ENCODE measurements at places on chromosomes 2 and 18.

GRCh38 chr2:74149247-74149525 is 1.5 kb upstream of the BOLA3 start:
- no peak for DNase-seq

- DNase-seq: no peak
Observed at GRCh38 chr2:146734042-146734820, 1110.6 kb upstream of the ACVR2A start.

DNA sequence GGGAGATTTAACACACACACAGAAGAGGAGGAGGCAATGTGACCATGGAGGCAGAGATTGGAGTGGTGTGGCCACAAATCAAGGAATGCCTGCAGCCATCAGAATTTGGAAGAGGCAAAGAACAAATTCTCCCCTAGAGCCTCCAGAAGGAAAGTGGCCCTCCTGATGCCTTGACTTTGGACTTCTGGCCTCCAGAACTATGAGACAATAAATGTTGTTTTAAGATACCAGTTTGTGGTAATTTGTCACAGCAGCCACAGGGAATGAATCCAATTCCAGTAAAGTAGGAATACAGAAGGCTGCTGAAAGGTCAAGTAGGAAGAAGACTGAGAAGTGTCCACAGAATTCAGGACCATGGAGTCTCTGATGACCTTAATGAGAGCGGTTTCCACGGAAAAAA is 18.1 kb downstream of the PAIP2B start:
- no peak for DNase-seq

DNA sequence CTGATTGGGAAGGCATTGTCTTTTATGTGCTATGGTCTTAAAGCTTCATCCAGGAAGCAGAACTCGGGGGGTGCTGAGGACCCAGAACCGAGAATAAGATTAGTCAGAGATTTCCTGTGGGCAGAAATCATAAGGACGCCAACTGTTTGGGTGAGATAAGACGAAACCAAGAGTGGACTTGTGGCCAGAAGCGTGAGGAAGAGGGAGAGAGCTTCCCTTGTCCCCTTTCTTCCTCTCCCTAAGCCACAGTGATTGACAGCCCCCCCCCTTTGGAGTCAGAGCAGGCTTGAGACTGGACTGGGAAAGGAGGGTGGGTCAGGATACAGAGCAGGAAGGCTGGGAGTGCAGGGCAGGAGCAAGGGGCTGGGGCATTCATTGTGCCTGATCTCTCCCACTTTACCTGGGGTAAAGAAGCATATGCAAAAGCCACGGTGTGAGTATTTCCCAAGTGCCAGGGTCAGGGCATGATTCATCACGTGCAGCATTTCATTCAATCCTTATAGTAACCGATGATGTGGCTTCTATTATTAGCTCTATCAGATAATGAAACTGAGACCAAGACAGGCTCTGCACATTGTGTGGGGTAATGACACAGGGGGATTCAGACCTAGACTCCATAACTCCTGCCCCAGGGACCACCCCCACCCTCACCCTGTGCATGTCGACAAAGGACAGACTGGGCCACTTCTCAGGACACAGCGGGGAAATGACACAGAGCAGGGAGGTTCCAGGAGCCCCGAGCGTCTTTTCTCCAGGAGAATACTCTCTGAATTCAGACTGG is 3.0 kb upstream of the IL1RN start:
- no peak for DNase-seq

- DNase-seq: no peak
Observed at GRCh38 chr2:44242904-44243303, 32.4 kb upstream of the SLC3A1 start.

- DNase-seq: no peak
Observed at GRCh38 chr18:58481321-58482180, 147.3 kb downstream of the ALPK2 start.

DNA sequence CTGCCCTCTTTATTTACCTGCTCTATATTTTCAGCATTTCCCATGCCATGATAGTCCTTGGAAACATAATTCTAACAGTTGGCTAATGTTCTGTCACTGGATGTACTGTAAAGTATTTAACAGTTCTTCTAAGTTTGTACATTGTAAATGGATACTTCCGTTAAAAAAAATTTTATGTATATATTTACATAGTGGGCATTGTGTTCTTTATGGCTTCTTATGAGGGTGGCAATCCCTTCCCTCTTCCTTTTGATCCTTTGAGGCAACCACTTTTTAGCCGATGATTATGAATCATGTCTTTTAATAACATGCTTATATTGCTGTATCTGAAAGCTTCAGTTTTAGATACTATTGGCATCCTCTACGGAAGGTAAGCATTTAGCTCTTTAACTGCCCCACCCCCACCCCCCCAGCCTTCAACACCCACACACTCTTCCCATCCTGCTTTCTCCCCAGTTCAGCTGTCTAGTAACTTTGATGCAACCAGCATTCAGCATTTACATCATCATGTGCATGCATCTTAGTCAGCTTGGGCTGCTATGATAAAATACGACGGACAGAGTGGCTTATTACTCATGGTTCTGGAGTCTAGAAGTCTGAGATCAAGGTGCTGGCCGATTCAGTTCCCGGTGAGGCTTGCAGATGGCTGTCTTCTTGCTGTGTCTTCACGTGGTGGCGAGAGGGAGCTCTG is 21.0 kb upstream of the EDAR start:
- DNase-seq: no peak

GRCh38 chr2:62858231-62858832 is 152.8 kb downstream of the EHBP1 start:
- no peak for DNase-seq

Data from stimulated activated CD4-positive, alpha-beta T cell treated with anti-CD3 and anti-CD28 coated beads, Interleukin-2, amount 100 ng/mL, for 24 hours (primary cell).